ENCODE measurements at places on chromosomes 4 and X. TPM values are rescaled to one million over a fixed set of nuclear protein-coding genes. Genes with fewer than 3 reads are reported as not detected.

The C4orf50 gene
- total RNA-seq, result 0.20 TPM

The PHEX gene
- 0.14 TPM for total RNA-seq

The CSAG2 gene
- total RNA-seq, result not detected

The TBC1D25 gene
- total RNA-seq, result 26.7 TPM

The CDS1 gene
- 1.3 TPM for total RNA-seq

The VCX2 gene
- not detected for total RNA-seq

The XKRX gene
- total RNA-seq, result 1.9 TPM

The NLGN3 gene
- 3.4 TPM for total RNA-seq
